ENCODE measurements at places on chromosomes 2 and 18.

GRCh38 chr2:130373808-130374365, 18.0 kb downstream of the PTPN18 start:
- no peak for DNase-seq

DNA sequence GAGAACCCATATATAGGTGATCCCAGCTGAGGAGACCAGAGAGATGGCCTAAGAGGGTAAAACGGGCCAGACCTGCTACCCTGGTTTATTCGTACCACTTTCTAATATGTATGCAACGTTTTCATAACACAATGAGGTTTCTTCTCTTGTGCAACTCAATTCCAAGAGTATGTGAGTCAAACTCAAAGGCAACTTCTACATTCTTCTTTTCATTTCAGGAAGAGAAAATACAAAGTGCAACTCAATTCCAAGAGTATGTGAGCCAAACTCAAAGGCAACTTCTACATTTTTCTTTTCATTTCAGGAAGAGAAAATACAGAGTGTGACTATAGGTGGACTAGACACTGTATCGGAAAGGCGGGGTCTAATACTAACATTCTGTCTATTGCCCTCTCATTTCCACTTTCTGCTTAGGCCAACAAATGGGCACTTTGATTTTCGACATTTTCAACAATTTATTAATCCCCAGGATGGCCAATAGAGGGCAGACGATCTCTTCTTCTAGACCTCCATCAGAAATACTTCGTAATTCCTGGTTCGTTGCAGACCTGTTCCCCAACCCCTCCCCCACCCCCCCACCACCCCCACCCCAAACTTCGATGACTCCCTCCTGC, 3.7 kb upstream of the CRIM1 start:
- no peak for DNase-seq

DNA sequence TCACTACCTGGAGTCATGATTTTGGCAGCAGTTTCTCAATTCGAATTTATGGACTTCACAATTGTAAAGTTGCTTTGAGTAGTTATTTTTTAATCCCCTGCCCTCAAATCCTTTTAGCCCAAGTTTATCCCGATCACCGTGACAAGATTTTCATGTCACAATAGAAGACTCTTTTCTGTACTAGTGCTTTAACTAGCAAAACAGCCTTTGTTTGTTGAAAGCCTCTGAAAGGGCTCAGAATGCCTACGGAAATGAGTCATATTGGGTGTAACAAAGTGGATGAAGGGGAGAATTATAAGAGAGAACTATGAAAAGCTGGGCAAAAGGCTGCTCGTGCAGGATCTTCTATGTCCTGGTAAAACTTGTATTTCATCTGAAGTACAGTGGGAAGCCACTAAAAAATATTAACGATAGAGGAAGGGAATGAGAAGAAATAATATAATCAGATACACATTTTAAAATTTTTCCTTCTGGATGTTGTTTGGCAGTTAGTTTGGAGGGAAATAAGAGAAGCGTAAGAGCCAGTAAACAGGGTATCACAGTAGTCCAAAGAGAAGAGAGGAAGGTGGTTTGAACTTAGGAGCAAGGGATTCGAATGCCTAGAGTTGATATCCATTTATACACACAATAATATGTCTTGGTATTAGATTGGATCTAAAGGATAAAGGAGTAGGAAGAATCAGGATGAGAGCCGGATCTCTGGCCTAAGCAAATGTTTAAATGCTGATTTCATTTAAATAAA, 114.9 kb downstream of the GALNT13 start:
- no peak for DNase-seq

- no peak for DNase-seq
These were observed 319.7 kb downstream of the AFF3 start for GRCh38 chr2:99822474-99823207.

DNA sequence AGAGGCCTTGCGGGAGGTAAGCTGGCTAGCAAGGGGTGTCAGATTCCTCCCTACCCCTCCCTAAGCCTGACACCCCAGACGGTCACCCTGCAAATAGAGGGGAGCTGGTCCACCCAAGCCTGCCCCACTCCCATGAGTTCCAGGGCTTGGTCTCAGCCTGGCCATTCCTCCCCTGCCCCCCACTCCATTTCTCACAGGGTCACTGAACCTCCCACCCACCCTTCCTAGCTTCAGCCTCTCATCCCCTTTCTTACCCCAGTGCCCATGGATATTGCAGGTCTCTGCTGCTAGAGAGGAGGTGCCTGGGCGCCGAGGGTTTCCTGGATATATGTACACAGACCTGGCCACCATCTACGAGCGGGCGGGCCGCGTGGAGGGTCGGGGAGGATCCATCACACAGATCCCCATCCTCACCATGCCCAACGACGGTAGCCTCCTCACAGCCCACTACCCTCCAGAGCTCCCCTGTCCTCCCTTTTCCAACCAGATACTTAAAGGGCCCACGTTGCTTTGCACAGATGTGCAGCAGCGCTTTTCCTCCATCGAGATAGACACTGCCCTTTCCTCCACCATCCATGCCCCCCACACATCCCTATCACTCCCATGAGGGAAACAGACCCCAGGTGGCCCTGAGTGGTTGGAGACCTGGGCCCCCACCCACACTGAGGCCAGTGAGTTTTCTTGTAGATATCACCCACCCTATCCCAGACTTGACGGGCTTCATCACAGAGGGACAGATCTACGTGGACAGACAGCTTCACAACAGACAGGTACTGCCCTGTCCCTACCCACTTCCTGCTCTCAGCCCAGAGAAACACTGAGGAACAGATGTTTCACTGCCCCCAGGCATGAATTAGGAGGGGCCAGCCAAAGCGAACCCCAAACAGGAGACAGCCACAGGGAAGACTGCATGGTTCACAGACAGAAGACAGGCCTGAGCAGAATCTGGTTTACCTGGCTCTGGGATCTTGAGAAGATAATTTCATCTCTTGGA, 15.2 kb upstream of the ANKRD53 start:
- DNase-seq = no peak

DNA sequence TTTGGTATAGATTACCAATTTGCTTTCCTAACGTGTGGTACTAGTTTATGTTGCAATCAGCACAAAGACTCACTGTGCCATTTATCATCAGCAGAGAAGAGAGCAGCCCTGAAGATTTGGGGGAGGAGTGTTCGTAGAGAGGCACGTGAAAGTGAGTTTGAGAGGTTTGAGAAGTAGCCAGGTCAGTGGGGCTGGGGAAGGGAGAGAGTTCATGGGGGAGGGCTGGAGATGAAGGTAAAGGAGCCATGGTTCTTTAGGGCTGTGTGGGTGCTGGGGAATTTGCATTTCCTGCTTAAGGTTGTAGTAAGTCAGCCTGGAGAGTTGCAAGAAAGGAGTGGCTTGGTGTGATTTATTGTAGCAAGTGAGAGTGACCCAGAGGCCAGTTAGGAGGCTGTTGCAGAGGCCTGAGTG, 172.1 kb downstream of the NEDD4L start:
- no peak for DNase-seq

- DNase-seq = no peak
These were observed 82.1 kb downstream of the BIN1 start for GRCh38 chr2:127024769-127025358.

DNA sequence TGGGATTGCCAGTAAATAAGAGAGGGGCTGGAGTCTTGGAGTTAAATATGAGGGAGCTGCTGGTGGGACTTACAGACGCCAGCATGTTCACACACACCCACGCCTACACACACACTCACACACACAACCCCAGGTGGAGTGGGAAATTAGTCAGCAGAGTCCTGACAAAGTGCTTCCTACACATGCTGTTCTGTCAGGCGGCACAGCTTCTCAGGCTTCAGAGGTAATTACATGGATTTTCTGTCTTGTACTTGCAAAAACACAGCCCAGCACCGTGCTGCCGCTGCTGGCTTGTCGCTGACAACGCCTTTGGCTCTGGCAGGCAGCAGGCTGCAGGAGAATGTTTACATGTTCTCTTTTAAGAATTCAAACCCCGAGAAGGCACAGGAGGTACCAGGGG, 1186.3 kb upstream of the CELF4 start:
- no peak for DNase-seq
